ENCODE measurements at places on chromosomes 6 and 20.
A peak's percentile ranks its signal among the peaks of the same experiment; 100 is the strongest.

DNA sequence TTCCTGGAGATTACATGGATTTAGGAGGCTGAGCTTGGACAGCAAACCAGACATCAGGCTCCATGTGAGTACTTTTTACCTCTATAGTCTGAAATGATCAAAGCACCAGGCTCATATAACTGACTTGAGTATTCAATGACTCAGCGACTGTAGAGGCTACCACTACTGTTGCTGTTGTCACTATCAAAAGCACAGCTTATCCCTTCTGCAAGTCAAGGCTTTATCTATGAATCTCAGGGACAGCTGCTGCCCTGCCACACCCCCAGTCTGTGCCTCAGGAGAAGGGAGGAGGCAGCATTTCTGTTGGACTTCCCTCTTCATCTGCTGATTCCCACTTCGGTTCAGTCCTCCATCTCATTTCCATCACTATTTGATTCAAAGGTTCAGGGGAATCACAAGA lies 80.5 kb upstream of the CNR1 start:
- no peak for DNase-seq

DNA sequence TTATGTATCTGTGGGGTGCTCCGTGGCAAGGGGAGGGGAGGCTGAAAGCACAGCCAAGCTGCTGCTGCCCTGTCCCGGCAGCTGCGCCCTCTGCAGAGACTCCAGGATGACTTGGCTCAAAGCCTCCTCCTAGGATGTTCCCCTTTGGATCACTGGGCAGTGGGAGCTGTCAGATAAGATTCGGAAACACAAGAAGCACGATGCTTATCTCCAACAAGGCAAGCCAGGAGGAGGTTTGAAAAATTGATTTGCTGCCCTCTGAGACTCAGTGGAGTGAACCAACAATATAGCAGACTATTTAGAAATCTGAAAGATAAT lies 776.4 kb downstream of the C6orf118 start:
- DNase-seq, result no peak

DNA sequence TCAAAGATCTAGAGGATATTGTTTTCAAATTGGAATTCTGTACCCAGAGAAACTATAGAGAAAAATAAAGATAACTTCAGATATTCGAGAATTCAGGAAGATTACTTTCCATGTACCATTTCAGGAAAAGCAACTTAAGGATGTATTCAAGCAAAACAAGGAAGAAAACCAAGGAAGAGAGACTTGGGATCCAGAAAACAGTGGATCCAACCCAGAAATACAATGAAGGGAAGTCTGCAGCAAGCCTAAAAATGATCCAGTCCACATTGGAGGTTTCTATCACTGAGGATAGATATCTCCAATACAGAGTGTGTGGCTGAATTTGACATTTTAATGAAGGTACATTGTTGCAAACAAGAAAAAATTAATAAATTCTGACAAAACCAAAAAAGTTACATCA lies 201.0 kb downstream of the EYA2 start:
- DNase-seq, result no peak

DNA sequence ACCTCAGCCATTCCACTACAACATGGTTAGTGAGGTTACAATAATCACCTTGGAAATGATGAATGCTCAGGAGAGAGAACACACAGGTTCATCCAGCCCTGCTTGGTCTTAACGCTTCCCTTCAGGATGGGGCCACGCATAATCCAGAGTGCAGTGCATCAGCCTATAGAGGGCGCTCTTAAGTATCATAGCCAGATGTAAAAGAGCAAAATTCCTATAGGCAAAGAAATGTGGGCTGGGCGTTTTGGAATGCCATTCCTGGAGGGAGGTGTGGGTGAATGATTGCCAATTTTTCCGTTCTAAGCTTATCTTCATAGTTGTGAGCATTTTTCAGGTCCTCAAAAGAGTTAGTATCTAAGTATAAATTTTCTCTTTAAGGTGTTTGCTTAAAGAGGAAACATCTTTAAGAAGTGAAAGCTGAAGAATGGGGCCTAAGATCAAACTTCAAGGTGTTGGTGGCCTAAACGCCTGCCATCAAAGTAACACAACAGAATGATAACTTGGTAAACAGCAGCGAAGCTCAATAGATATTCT lies 1.8 kb downstream of the RIPOR2 start:
- DNase-seq, result peak; percentile 64

DNA sequence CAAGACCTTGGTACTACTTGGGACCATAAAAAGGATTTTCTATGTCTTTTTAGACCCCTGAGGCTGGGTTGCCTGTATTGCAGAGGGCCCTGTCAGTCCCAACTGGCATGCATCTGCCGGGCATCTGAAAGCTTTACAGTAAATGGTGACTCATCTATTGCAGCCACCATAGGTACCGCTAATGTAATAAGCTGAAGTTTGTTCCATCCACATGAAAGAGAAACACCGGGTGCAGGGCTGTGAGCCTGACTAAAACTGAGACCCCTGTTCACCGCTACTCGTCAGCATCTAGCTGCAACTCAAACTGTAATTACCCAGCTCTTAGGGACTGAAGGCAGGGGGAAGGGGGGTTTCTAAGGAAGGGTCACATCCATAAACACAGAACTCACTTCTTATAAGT lies 49.5 kb downstream of the TRERF1 start:
- peak; percentile 42 for DNase-seq

DNA sequence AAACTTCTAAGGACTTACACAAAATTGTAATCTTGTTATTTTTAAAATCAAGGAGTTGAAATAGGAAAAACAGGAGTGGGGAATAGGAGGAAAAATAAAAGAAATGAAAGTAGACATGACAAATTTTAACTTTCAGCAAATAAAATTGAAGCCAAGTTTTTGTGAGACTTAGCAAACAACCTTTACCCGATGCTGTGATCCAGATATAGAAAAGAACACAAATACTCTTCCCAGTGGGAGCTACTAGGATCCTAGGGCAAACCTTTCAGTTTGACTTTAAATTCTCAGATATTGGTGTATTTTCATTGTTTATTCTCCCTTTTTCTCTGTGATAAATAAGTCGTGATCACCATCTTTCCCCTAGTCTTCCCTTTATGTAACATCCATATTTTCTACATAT lies 968.7 kb upstream of the CITED2 start:
- DNase-seq, result no peak

DNA sequence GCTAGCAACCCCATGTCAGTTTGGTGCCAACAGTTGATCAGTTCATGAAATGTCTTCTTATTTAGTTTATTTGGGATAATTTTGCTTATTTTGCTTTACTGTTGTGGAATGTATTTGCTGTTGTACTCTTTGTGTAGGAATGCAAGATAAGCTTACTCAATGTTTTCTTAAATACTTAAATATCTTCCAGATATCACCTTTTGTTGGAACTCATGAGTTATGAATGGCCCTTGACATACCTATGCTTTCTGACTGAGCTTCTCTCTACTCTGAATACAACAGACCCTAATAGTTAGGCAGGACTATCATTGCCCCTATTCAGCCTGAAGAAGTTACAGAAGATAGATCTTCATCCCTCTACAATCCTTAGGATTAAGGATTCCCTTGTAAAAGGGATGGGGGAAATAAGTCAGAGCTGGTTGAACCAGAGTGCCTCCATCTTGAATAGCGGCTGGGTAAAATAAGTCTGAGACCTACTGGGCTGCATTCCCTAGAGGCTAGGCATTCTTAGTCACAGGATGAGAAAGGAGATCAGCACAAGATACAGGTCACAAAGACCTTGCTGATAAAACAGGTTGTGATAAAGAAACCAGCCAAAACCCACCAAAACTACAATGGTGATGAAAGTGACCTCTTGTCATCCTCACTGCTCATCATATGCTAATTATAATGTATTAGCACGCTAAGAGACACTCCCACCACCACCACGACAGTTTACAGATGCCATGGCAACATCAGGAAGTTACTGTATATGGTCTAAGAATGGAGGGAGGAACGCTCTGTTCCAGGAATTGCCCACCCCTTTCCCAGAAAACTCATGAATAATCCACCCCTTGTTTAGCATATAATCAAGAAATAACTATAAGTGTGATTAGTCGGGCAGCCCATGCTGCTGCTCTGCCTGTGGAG lies 196.9 kb downstream of the AKAP7 start:
- no peak for DNase-seq

DNA sequence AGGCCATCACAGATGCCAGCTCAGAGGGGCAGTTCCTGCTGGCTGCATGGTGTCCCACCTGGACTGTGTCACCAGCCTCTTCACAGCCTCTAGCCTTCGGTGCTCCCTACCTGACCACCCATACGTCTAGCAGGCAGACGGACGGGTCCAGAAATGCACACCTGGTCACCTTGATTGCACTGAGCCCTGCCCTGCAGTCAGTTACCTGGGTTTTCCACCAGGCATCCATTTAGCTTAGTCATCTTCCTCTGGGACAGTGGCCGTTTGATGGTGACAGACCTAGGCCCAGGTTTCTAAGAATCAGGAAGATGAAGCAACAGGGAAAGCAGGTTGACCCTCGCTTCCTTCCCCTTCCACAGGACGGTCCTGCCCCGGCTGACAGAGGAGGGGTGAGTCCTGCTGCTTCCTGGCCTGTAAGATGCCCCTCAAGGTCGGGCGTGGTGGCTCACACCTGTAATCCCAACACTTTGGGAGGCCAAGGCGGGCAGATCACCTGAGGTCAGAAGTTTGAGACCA lies 9.8 kb upstream of the BPI start:
- no peak for DNase-seq

GRCh38 chr6:84738996-84739865 lies 25.2 kb downstream of the TBX18 start:
- DNase-seq, result no peak

DNA sequence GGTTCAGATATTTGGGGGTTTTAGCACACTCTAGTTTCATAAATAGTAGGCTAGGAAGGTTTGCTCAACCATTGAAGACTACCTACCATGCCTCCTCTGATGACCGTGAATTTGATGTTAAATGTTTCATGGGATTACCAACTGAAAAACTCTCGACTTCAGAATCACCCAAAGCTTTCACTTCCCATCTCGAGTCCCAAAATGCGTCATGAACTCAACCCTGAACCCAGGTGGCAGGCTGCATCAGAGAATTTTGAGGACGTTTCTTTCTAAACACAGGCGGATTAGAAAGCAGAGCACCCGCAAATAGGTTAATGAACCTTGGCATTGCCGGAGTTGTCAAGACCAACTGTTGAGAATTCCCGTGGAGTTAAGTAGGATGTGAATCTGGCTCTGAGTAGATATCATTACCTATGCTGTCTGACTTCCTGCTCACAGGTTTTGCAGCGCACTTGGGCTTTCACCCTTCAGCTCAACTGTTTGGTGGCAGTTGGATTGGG lies 98.4 kb upstream of the ADTRP start:
- DNase-seq, result no peak

- no peak for DNase-seq
These were observed 4.2 kb downstream of the RAMACL start for GRCh38 chr6:166582258-166582657.

GRCh38 chr6:2531426-2532215 lies 219.1 kb downstream of the MYLK4 start:
- no peak for DNase-seq

GRCh38 chr6:106908386-106908840 lies 66.1 kb downstream of the CD24 start:
- DNase-seq, result no peak

DNA sequence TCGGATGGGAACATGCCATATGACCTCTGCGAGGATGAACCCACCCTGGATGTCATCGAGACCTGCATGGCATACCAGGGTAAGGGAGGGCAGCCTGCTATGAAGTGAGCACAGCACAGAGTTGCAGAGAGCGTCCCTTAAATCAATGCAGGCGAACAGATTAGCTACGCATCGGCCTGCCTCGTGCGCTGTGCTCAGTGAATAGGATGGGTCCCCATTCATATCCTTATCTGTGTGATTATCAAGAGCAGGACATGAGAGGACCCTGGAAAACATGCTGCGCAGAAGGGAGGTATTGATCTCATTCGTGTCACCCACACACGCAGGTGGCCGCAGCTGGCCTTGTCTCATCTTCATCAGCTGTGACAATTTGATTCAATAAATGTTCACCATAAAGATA lies 25.6 kb upstream of the FAM83D start:
- no peak for DNase-seq

DNA sequence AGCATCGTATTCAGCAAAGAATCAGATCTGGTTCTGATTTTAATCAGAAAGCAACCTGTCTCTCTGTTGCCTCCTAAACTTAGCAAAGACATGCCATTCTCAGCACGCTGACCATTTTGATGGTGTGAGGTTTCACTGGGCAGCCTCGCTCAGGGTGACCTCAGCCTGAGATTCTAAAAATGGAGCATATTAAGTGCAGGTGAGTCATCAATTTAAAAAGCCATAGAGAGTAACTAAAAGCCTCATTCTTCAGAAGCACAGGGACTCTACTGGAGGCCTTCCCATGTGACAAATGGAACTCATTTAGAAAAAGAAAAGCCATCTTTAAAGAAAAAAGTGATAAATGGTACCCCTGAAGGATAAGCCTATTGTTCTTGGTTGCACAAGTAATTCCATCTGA lies 91.3 kb downstream of the FILIP1 start:
- DNase-seq, result no peak

DNA sequence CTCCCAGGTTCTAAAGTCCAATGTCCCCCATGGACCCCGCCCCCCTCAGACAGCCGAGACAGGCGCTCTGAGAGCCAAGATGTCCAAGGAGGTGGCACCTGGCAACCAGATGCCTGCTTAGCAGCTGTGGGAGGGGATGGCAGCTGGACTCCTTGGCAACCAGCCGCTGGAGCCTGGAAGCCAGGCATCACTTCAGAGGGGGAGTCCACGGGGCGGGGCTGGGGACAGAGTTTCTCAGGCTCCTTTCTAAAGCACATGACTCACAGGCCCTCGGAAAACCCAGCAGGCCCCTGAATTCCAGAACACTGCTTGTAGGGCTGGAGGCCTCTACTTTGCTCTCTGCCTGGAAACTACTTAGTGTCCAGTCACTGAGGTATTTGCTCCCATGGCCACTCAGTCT lies 51.5 kb downstream of the PREX1 start:
- DNase-seq, result no peak

DNA sequence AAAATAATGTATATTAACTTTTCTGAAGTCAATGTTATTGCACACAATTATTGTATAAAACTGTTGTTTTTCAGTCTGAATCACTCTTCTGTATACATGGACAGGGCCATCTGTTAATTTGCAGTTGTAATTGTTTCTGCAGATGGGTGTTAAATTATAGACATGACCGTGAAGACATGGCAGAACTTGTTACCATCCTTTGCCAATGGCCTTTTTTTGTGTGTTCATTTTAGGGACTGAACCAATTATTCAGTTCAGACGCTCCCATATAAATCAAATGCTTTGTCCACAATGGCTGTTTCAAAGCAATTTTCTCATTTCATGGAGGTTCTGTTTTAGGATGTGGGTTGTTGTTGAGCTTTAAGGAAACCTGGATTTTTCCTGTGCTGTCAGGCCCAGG lies 533.7 kb downstream of the DOK5 start:
- DNase-seq, result no peak
